Right ventricle myocardium inferior (tissue), 1 donor: ENCODE measurements at places on chromosomes 6 and 20. TPM values are rescaled to one million over a fixed set of nuclear protein-coding genes. Genes with fewer than 3 reads are reported as not detected.

The FARS2 gene
- 20.5 TPM for total RNA-seq

The TSBP1 gene
- not detected for total RNA-seq

The IMPG1 gene
- not detected for total RNA-seq

The IPCEF1 gene
- total RNA-seq, result 2.0 TPM

The HLA-DRB1 gene
- total RNA-seq, result 32.4 TPM

The TOX2 gene
- total RNA-seq, result 1.1 TPM

The HRH3 gene
- total RNA-seq, result not detected

The RSPO3 gene
- total RNA-seq, result 0.92 TPM

The SLC26A8 gene
- not detected for total RNA-seq

The RNF39 gene
- total RNA-seq, result not detected

The DEFB121 gene
- total RNA-seq, result not detected

The RFX6 gene
- total RNA-seq, result not detected

The SLC32A1 gene
- not detected for total RNA-seq

- DNase-seq, result no peak
Observed at GRCh38 chr6:165820407-165820806, 157.4 kb upstream of the PDE10A start.

- no peak for DNase-seq
Observed at GRCh38 chr20:5508044-5508443, 191.3 kb upstream of the PROKR2 start.

GRCh38 chr6:44169154-44169553 lies 10.5 kb downstream of the CAPN11 start:
- DNase-seq, result no peak

DNA sequence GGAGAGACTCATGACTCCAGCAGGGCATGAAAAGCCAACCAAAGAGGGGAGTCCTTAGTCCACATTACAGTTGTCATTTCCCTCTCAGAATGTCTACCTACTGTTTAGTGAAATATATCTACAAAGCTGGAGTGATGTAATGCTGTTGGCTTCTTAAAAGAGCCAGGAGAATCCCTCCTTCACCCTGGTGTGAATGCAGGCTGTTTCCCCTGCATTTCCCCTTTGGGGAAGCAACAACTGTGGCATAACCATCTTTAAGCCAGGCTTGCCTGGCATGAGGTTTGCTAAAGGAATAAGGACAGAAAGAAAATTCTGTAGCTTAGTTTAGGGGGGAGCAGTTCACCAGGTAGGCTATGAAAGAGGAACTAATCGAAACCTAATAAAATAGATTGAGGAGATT lies 129.5 kb downstream of the CRYBG1 start:
- DNase-seq, result no peak

DNA sequence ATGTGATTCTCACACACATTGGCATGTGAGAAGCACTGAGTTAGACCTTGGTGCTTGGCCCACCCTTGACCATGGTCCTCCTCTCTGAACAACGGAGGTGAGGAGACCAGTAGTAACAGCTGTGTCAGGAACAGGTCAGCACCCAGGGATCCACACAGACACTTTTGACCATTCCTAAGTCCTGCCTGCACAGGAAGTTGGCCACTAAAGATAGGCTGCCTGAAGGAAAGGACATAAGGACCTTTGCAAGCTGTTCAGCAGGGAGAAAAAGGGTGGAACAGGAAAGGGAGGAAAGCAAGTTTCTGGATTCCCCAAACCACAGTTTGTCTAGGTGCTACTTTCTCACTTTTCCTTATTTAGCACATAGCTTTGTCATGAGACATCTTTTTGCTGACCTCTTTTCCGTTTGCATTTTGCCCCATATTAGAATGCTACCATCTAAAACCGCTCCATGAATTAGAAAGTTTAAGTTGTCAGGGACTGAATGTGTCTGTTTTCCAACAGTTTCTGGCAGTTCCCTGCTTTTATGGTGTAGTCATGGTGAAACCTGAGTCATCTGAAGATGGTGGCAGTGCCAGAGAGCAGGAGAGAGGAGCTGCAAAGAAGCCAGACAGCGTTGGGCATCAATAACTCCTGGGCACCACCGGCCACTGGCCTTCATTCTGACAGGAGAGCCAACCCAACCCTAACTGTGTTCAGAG lies 1.1 kb upstream of the CD109 start:
- no peak for DNase-seq

DNA sequence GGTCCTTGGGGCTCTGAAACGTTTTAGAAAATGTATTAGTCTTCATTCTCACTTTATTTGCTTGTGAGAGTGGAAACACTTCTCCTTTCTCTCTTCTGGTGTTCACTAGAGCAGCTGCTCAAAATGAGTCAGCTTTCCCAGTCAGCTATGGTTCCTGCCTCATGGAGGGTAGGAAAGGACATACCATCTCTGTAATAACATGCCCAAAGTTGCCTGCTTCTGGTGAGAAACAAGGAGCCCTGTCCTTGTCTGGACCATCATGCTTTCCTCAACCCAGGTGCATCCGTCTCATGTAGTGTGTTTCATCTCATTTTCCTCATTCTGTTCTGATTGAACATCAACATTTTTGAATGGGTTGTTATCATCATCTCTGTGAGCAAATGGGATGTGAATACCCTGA lies 17.1 kb upstream of the TINAG start:
- DNase-seq, result no peak

GRCh38 chr20:21090721-21091120 lies 15.4 kb downstream of the LINC00237 start:
- DNase-seq, result no peak

GRCh38 chr6:105859457-105859856 lies 226.7 kb upstream of the PRDM1 start:
- DNase-seq, result no peak

DNA sequence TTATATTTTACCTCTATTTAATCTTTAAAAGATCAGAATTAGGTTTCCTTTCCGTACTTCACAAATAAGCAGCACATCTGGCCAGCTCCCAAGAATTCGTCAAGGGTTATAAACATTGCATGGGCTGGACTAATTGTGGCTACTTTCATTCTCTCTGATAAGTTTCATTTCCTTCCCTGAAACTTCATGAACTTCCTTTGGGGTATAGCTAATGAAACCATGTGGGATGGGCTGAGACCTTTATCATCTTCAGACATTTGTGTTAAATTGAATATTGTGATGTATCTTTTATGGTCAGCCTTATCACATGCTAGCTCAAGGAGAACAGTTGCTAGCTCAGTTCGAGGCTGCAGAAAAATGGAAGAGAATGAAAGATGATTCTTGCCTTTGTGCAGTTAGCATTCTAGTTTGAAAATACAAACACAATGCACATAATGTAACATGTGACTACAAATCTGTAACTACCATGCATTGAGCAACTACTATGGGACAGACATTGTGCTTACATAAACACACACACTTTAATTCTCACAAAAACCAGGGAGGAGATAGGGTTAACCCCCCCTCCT lies 1.7 kb upstream of the GMPR start:
- DNase-seq, result no peak

- no peak for DNase-seq
Observed at GRCh38 chr6:11320914-11321597, 88.6 kb upstream of the NEDD9 start.

DNA sequence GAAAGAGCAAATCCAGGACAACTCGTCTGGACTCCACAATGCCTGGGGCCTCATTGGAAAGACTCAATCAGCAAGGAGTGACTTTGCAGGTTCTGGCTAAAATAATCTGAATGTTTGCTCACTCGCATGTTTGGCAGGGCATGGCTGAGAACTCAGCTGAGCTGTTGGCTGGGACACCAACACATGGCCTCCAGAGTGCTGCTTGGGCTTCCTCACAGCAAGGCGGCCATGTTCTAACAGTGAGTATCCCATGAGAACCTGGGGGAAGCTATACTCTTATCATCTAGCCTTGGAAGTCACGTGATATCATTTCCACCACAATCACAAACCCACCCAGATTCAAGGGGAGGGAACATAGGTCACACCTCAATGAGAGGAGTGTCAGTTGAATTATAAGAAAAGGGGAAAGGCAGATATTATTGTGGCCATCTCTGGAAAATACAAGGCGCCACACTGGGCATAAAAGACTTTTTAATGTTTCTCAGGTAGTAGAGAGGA lies 23.1 kb upstream of the SHLD1 start:
- DNase-seq, result no peak

DNA sequence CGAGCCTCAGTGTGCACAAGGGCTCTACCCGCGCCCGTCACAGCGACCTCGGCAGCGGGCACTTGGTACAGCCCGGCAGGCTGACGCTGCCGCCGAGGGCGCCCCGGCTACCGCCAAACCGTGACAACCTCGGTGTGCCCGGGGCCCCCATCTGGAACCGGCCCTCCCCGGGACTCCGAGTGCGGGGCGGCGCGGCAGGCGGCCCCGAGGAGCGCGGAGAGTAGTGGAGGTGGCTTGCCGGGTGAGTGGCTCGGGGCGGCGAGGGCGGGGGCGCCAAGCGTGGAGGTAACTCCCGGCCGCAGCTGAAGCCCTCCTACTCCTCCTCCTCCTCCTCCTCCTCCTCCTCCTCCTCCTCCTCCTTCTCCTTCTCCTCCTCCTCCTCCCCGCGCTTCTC lies at the start of gene ISM1:
TSS of gene ISM1 (plus strand) at position 371 of the 394 bp plus-strand sequence. CDS start 503 bp downstream, outside the sequence.
- DNase-seq, result peak; percentile 56

- no peak for DNase-seq
Observed at GRCh38 chr6:13454286-13455221, 32.8 kb downstream of the GFOD1 start.

- DNase-seq, result no peak
Observed at GRCh38 chr20:62788607-62789006, 7.7 kb upstream of the MRGBP start.

GRCh38 chr6:1153696-1154245 lies 158.1 kb upstream of the FOXQ1 start:
- no peak for DNase-seq

DNA sequence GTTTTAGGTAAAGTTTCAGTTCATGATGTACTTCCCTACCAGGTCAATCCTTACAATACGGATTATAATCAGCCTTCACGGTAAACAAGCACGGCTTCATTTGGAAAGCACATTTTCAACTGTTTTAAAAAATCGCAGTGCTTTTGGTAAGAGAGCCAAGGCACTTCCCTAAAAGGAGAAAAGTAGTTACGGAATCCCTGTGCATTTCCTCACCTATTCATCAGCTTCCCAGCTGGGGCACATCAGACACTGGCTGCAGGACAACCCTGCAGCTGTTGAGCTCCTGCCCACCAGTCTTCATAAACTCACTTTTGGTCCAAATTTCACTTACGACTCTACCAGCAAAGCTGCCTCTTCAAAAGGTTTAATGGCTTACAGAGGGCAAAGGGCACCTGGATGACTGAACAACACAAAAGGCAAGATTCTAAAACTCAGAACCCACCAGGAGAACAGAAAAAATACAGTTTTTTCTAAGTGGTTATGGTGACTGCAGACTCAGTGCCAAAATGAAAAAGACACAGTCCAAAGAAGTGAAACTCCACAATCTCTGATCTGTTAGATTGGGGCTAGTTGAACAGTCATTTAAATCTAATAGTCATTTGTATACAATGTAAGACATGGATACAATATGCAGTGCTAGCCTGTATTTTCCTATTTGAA lies 7.5 kb downstream of the SNX5 start:
- DNase-seq, result no peak

GRCh38 chr20:61482056-61482887 lies 230.2 kb downstream of the CDH4 start:
- DNase-seq, result no peak

GRCh38 chr6:154538640-154539191 lies 28.2 kb upstream of the CNKSR3 start:
- no peak for DNase-seq

DNA sequence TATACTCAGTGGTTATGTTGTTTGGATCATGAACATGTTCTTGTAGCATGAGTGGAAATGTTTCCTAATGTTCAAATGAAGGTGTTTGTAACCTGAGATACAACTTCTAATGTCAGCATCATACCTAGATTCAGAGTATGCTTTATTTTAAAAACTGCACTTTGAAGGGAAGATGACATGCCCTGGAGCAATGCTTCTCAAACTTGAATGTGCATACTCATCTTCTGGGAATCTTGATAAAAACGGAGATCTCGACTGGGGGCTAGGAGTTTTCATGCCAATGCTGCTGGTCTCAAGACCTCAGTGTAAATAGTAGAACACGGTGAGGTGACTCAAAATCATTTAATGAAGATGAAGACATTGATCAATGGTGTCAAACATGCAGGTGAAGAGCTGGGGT lies 440.0 kb upstream of the NOX3 start:
- no peak for DNase-seq

DNA sequence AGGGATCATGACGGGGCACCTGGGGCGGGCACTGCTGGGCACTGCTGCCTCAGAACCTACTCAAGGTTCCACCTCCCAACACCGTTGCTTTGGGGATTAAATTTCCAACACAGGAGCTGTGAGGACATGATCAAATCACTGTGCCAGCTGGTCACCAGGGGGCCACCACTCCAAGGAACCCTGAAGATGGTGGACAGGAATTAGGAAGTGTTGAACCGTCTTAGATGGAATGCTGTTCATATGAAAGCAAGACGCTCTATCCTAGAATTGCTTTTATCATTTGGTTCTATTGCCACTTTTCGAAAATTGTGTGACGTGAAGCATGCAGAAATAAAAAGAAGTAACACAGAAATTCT lies 140.3 kb downstream of the DLL1 start:
- DNase-seq, result no peak

DNA sequence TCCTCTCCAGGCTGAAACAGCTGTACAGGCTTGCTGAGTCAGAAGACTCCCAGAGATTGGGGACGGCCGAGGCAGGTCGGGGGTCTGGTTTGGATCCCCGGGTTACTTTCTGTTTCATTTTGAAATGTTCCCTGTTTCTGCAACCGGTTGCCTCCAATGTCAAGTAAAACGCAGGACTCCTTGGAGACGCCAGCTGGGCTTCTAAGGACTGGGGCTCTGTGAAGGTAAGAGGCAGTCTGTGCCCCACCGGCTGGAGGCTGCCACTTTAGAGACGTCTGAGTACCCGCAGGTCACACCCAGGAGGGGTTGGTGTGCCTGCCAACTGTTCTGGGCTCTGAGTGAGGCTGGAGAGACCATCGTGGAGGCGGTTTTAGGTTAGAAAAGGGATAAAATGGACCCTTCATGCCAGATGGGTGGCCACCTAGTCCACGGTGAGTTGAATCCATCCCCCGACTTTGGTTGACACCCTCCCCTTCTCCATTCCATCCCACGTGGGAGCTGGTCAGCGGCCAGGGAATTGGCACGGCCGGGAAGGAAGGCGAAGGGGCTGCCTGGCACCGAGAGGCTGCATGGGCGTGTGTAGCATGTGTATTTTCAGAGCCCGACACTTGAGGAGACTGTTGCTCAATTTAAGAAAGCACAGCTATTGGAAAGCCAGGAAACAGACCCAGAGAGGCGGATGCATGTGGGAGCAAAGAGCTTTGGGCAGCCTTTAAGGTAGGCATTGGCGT lies 240.9 kb downstream of the PHACTR1 start:
- DNase-seq, result peak; percentile 84

- DNase-seq, result peak; percentile 87
Observed at GRCh38 chr20:45933266-45934045, 1.0 kb upstream of the PCIF1 start.

- no peak for DNase-seq
Observed at GRCh38 chr6:169132352-169132940, 121.2 kb downstream of the THBS2 start.

- no peak for DNase-seq
Observed at GRCh38 chr6:37889486-37889885, 70.0 kb downstream of the ZFAND3 start.

GRCh38 chr6:142694054-142694453 lies 250.9 kb downstream of the HIVEP2 start:
- DNase-seq, result no peak
